ENCODE measurements at places on chromosomes 1 and 21. TPM values are rescaled to one million over a fixed set of nuclear protein-coding genes. Genes with fewer than 3 reads are reported as not detected.

RAB3B gene
- 77.3 TPM for total RNA-seq

DNA sequence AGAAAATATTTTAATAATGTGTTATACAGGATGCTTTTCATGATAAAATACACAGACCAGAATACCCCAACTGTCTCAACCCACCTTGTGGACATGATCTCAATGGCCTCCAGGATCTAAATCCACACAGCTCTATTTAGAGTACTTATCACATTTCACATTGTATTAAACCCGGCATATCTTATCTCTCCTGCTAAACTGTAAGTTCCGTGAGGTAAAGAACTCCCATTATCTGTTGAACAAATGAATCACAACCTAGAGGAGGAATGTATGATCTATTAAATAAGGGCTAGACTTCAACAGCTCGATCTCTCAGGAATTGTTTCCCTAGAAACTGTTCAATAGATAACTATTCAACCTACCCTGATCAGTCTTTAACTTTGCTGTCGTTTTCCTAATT is 6.9 kb downstream of the ETV3 start:
- DNase-seq, result no peak

DNA sequence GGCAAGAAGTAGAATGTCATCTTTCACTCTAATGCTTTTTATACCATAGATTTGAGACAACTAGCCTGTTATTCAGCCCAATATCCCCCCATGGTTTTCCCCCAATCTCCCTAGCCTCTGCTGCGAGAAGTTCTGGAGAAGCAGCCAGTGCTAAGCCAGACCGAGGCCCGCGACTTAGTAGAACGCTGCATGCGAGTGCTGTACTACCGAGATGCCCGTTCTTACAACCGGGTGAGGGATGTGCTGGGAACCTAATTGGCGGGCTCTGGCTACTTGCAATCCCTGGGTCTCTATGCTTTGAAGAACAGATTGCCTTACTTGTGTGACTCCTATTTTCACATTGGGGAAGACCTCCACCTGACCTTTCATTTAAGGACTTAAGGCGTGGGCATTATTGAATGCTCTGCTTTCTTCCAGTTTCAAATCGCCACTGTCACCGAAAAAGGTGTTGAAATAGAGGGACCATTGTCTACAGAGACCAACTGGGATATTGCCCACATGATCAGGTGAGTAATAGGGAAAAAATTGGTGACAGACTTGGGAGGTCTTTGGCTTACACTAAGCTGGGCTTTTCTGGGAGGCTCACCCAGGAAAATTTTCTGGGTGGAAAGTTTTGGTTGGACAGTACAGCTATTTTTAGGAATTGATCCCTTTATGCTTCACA is 1.9 kb downstream of the PSMB4 start:
- DNase-seq, result no peak

DNA sequence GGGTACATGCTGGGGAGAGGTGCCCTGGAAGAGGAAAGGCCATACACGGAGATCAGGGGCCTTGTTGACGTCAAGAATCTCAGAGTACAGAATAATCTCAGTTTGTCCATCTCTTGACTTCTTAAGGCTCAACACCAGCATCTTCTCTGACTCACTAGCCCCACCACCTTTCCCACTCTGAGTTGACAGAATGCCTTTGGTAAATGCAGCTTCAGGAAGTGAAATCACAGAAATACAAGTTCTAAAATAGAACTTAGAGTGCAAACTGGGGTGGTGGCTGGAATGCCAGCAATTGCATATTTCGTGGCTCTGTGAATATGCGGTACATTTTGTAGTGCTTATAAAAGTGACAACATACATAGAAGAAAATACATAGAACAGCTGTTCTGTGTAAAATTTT is 1.6 kb downstream of the COG2 start:
- DNase-seq, result peak; percentile 78

GRCh38 chr21:15250384-15250783 is 185.6 kb upstream of the NRIP1 start:
- DNase-seq, result no peak

LEPR gene
- 47.7 TPM for total RNA-seq

DNAJC6 gene
- total RNA-seq, result 12.2 TPM

ZFP69 gene
- total RNA-seq, result 4.5 TPM

PLA2G2F gene
- not detected for total RNA-seq

DNA sequence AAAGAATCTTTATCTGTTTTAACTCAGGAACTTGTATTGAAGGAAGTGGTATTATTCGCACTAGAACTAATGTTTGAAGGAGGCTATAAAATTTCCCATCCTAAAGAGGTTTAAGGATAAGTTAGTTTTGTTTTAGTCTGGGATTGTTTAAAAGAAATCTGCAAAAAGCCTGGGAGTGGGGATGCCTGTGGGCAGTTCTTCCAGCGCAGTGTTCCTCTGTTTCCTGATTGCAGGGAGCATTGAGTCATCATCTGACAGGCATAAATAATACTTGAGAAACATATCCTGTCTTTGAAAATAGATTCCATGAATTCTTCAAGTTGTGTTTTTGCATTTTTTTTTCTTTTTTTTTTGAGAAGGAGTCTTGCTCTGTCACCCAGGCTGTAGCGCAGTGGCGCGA is 350.8 kb upstream of the PTBP2 start:
- DNase-seq, result peak; percentile 92

DNA sequence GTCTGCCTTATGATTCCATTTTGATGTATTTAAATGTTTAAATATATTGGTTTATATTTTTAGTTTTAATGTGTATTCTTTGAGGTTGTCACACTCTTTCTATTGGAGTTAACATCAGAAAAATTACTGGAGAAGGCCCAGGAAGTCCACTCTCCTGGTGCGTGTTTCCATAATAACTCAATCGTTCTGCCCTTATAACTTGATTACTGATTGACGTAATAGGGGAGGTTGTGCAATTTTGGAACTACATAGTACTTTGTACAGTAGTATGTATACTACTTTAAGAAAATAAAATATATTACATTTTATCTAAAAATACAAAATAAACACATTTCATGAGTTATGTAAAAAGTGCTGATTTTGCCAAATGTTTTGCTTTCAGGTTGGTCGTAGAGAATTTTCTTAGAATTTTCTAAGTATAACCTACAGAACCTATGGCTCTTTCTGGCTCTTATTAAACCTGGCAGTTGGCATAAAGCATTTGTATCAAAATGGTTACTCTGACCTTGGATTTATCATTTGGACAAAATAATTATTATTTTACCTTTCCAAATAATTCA is 5.7 kb downstream of the PLA2G4A start:
- DNase-seq, result no peak

DNA sequence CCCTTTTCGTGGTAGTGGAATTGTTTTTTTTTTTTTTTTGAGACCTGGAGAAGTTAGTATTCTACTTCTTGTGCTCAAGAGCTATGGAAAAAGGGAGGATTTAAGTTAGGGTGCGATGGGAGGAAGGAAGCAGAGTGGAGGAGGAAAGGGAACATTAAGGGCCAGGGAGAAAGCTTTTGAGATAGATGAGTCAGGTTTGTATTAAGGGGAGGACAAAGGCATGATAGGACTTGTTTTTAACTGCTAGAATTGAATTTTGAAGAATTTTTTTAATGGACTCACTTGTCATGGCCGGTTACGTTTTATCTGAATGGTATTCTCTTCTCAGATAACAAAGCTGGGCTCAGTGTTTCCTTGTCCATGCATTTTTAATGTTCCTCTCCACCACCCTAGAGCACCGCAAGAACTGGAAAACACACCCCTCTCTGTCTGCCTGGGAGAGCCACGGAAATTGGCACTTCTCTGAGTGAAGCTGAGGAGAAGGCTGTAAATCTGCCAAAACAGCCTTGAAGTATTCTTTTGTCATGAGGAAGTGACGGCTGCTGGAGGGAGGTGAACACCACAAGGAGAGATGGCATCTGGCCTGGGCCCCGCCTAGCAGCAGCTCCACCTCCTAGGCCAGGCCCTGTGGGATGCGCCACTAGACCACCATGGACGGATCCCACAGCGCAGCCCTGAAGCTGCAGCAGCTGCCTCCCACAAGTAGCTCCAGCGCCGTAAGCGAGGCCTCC is 3.5 kb downstream of the NIPAL3 start:
- peak; percentile 38 for DNase-seq

DNA sequence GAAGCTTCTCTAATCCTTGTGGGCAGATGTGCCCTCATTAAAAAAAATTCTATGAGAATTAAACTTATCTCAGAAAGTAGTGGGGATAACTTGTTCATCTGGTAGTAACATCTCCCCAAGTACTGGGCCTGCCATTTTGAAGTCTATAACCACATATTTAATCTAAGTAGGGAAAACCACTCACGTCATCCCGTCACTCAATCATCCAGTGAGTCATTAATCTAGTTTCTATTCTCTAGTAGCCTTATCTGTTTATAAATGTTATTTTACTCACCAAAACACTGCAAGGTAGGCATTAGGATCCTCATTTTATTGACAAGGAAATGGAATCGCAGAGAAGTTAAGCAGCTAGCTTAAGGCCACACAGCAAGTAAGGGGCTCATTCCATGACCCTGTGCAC is 221.9 kb downstream of the ATG4C start:
- DNase-seq, result no peak

GRCh38 chr1:1348420-1349255 is 580 bp downstream of the DVL1 start:
- DNase-seq, result peak; percentile 64

- DNase-seq, result peak; percentile 69
Observed at GRCh38 chr1:236893626-236894545, 98.8 kb downstream of the MTR start.

DNA sequence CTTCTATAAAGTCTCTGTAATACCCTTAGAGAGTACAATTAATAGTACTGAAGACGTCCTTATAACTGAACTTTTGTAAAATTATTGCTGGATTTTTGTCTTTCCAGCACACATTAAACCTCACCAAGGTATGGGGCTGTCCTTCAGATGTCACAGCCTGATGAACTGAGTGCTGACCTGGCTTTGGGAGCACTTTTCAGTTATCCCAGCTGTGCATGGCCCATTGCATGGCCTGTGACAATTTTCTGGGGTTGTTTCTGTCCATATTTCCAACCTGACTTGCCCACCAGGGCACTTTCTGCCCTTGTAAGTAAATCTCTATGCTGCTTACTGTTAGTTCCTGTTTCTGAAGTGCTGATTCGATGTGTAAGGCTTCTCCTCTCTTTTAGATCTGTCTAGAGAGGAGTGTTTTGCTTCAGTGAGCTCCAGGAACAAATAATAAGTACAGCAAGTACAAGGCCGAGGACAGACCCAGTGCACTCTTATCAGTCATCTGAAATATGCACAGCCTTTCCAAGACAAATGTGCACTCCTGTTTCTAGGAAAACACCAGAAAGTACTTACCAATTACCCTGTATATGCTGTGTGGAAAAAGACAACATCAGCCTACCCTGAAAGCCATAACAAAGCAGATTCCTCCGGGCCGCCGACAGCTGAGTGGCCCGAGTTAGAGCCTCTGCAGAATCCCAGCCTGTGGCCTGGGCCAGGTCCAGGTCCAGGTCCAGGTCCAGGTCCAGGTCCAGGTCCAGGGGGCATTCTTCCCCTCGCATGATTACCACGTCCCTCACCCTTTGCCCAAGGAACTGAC is 121.7 kb downstream of the DHRS3 start:
- DNase-seq, result peak; percentile 68
